ENCODE measurements at places on chromosomes 3 and 15.

DNA sequence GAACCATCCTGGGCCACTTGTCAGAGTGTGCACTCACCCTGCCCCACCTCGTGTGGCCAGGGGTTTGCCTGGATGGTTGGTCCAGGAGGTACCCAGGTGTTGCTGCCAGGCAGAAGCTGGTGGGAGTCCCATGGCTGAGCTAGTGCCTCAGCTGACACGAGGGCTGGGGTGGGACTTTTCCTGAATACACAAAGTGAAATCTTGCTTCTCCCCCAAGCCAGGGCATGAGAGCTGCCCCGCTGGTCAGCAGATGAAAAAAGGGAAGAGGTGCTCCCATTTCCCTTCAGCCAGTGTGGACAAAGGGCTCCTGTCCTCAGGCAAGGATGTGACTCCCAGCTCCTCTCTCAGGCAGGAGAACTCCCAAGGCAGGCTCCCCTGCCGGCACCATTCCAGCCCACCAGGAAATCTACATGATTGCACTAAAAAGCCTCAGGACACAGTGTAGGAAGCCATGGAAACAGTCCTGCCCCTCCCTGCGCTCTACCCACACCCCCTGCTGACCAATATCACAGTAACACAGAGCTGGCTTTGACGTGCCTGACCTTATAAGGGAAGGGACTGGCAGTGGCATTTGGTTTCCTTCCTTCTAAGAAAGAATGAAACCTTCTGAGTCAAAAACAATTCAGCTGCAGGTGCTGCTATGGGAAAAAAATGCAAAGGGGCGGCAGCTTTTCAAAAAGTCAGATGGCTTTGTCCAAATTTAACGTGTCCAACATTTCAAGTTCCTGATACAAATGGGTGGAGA, 33.9 kb downstream of the MYO5C start:
- peak; percentile 33 for DNase-seq

DNA sequence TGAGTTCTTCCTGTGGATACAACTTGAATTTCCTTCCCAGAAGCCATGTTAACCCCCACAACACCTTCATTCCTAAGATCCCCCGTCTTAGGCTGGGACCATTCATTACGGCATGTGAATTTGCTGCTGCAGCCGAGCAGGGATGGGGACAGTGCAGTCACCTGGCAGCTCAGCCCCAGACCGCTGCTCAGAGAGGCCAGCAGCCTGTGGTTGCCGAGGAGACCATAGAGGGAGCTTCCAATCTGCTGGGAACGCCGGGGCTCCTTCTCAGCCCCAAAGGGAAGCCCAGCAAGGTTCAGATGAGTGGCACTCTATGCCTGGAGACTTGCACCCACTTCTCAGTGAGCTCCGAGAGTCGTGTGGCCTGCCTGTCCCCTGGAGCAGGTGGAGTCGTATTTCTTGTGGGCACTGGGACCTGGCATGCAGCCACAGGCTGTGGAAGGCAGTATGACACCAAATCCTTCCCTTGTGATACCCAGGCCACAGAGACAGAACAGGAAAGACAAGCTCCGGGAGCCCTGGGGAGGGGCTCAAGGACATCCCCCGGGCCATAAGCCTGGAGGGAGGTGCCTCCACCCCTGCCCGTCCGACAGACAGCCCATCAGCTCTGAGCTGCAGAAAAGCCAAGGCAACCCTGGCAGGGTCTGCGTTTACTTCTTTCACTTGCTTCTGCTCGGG, 167.3 kb downstream of the FAM43A start:
- DNase-seq = no peak

DNA sequence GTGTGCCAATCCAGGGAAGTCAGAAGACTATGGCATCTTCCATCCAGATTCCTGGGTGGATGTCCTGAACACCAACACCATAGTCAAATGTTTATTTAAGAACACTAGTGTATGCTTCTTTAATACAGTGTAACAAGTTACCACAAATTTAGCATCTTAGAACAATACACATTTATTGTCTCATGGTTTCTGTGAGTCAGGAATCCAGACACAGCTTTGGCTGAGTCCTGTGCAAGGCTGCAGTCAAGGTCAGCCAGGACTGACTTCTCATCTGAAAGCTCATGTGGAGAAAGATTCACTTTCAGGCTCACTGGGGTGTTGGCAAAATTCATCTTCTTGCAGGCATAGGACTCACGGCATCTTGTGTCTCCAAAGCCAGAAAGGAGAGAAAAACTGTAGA, 143.4 kb downstream of the ANXA2 start:
- DNase-seq = no peak

- no peak for DNase-seq
These were observed 316.3 kb downstream of the TIGIT start for GRCh38 chr3:114609973-114610630.

GRCh38 chr15:64618540-64618939, 156.8 kb downstream of the RBPMS2 start:
- DNase-seq = no peak

DNA sequence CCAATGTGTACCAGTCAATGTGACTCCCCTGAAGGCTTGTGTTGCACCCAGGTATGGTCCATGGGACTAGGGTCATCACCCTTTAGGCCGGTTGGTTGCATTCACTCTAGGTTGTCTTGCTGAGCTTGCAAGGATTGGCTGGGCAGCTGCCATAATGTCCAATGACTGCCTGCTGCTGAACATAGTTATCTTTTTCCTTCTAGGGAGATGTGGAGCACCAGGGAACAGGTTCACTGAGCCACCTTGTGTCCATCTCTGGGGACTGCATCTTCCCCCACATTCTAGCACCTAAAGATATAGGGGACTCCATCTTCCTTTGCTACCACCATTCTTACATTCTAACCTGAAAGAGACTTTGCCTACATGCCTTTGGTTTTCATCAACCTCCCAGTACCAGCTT, 580.4 kb upstream of the TBL1XR1 start:
- DNase-seq = peak; percentile 16

- no peak for DNase-seq
These were observed 168.3 kb upstream of the LPP start for GRCh38 chr3:187985647-187986046.

DNA sequence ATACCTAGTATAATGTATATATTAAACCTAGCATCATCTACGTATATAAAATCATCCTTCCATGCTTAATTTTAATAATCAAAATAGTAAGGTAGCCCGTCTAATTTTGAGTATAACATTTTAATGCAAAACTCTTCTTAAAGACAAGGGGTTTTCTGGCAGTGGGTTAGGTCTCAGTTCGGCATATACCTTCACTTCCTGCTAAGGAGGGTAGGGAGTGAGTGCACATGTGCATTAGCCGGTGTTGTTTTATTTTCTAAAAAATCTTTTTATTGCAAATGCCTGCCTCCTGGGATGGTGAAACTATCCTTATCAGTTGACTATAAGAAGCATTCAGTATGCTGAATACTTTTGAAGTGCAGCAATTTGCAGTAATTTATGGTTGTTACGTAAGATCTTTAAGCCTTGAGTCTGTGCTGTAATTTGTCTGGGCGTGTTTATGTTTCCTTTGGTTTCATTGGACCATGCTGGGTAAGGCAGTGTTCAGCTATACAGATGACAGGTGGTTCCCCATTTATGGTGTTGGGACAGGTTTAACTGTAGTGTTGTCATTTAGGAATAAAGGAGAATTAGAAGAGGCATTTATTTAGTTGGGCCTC, 11.7 kb downstream of the ARHGEF26 start:
- no peak for DNase-seq

- no peak for DNase-seq
These were observed 129.7 kb downstream of the NTRK3 start for GRCh38 chr15:88126695-88127431.

- DNase-seq = no peak
These were observed 142.0 kb upstream of the PDZRN3 start for GRCh38 chr3:73766599-73767381.

DNA sequence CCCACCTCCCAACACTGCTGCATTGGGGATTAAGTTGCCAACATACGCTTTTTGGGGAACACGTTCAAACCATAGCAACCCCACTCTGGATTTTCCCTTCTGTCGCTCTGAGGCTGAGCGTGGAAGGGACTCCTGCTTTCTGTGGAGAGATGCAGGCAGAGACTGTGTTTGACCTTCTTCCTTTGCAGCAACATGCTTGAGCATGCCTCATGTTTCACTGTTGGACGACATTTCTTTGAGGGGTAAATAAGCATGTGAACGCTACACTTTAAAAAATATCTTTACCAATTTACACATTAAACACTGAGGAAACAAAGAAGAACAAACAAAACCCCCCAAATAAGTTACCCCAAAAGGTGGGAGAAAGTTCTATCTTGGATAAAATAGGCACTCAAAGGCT, 14.2 kb upstream of the MAPK6 start:
- no peak for DNase-seq

- no peak for DNase-seq
These were observed 25.1 kb downstream of the STIMATE start for GRCh38 chr3:52872245-52872644.

GRCh38 chr3:44862226-44862637, 520 bp downstream of the TMEM42 start:
- DNase-seq = no peak

DNA sequence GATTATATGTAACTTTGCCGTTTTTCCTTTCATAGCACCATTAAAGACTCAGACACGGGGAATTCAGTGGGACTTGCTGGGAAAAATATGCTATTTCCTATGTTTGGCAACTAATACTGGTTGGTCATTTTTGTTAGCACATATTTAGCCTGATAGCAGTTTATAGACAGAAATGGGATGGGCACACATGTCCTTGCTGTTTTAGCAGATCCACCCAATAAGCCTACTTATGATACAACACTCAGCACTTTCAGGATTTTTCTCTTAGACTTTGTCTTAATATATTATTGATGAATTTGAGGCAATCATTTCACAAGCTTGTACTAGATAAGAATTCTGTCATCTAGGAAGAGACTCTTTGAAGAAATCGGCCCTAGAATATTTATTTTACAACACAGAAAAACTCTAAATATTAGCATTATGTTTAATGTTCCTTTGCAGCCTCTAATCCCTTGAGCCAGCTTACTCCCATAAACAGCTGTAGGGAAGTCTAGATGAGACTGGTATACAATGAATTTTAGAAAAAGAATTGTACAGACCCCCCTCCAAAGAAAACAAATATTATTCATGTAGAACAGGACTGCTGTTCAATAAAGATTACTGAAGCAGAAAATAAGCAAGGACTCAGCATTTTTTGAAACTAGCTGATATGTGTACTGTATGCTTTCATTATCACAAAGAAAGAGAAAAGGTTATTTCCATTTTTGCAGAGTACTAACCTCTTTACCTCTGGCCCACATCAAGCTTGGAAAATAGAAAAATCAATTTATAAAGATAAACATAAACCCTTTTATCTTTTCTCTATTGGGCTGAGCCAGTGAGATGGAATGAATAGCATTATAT, 656.8 kb upstream of the SGO1 start:
- no peak for DNase-seq

GRCh38 chr3:189637750-189638149, 6.6 kb downstream of the TP63 start:
- no peak for DNase-seq

GRCh38 chr3:123317716-123318115, 116.0 kb downstream of the SEC22A start:
- DNase-seq = no peak

DNA sequence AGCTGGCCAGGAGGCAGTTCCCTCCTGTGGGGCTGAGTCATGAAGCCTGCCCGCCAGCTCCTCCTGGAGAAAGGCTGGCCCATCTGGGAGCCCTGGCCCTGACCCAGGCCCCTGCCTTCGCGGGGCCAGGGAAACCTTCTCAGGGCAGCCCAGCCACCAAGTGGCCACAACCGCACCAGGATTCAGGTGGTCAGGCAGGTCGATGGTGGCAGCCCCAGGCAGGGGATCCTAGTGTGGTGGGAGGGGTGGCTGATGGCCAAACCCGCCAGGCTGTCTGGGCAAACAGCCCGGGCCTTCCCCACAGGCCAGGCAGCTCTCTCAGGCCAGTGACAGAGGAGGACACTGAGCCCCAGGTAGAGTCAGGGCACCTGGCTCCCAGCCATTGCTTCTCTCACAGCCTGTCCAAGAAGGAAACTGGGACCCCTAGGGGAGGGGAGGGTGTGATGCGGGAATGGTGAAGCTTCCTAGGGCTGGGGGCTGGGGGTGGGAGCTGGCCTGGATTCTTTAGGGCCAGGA, 1.2 kb downstream of the TWF2 start:
- no peak for DNase-seq

DNA sequence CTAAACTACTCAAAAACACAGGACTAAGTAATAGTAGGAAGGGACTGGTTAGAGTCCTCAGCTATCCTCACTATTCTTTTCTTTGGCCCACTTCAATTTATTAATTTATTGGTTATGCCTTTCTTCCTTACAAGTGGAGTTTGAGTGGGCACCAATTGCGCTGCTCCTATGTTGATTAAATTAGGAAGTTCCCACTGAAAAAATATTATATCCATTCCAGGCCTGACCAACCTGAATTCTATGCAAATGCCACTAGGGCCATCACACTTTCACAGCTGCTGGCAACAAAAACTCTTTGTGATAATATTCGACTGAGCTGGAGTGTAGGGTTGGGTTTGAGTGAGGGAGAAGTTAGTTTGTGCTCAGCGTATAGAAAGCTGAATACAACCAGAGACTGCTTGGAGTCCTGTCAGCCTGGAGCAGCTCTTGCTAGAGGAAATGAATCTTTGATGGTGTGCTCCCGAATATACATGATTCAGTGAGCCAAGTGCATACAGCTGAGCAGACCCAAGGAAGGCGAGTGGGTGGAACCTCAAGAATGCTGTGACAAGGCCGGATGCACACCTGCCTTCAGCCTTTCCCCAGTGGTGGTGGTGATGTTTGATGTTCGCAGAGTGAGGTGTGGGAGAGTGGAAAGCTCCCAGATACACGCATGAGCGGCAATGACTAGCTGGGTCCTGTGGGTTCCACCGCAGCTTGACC, 1.5 kb downstream of the ARHGEF3 start:
- DNase-seq = peak; percentile 22

DNA sequence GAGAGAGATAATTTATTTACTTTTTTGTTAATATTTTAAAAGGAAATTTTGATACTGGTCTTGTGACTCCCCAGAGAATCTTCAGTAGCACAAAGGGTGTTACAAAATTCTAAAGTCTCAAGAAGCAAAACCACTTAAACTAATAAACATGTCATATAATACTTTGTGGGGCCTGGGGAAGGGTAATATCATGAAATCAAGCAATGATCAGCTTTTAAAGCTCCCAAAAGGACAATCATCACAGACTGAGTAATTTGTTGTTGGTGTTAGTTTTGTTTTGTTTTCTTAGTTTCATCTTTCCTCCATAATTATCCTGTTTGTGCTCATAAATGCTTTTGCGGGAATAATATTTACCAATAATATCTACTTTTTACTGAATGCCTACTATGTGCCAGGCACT, 55.0 kb downstream of the TMEM212 start:
- no peak for DNase-seq

DNA sequence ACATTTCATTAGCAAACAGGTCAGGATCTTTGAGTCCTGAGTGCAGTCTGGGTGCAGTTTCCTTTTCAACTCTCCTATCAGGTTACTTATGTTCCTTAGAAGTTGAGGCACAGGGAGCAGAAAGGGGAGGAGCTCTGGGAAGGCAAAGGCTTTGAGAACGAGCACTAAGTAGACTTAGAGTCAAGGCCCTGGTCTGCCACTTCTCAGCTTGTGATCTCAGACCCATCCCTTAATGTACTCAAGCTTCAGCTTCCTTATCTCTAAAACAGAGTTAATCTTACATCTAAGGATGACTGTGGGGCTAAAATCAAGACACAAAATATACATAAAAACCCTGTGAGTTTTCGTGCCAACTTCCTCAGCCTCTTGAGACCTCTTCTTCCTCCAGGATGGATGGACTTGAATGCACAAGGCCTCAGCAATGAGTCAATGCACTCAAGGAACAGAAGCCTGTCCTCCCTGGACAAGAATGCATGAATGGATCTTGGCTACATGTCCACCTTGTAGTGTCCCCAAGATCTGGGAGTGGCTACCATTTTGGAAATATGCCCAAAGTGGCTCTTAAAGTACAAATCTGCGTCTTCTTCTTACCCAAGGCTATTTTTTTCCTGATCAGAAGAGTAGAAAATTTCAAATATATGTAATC, 105.1 kb downstream of the WDR76 start:
- DNase-seq = no peak
